Esophagus squamous epithelium (tissue), 5 donors: ENCODE measurements at places on chromosomes 7 and 10.

- DNase-seq: no peak
Observed at GRCh38 chr7:147014286-147014955, 897.8 kb downstream of the CNTNAP2 start.

DNA sequence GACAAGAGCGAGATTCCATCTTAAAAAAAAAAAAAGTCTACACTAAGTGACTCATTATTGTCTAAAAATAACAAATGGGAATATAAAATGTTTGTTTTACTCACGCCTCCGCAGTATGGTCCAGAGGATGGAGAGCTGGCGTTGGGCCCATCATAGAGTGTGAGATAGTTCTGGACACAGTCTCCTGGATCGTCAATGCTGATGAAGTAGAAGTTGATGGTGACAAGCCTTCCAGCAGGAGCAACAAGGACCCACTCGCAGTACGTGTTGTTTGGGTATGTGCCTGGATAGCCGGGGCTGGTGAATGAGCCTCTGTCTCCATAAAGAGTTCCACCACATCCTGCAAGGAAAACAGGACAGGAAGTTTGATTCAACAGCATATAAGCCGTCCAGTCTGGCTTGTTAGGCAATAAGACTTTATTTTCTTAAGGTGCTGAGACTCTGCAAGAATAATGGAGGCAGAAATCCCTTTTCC, 11.5 kb upstream of the RSU1 start:
- DNase-seq: no peak

GRCh38 chr7:157361537-157361936, 24.7 kb downstream of the DNAJB6 start:
- DNase-seq: no peak

- no peak for DNase-seq
Observed at GRCh38 chr10:79982861-79983260, 34.0 kb upstream of the SFTPD start.

- no peak for DNase-seq
Observed at GRCh38 chr10:131337741-131338140, 26.2 kb upstream of the TCERG1L start.

DNA sequence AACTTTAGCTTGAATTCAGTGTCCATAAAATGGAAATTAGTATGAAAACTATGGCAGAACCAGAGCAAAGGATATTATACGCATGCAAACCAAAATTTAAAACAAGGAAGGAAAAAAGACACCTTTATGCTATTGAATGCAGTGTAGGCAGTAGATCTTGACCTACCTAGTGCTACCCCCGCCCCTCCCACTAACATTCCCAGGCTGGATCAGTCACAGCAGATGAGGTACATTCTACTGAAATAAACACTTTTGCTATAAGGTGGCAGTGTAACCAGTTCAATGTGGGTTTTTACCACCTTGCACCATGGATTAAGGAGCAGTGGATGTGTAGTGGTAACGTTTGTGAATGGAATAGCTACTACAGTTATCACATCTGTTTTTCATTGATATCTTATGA, 27.9 kb downstream of the SRI start:
- no peak for DNase-seq
